LHCN-M2 (cell line): ENCODE measurements at places on chromosomes 3 and 15.

- no peak for DNase-seq
These were observed 12.1 kb upstream of the OXSR1 start for GRCh38 chr3:38153221-38153620.

GRCh38 chr3:81554801-81555200 is 206.6 kb downstream of the GBE1 start:
- DNase-seq: peak; percentile 27

- peak; percentile 18 for DNase-seq
These were observed 53.5 kb downstream of the DTWD1 start for GRCh38 chr15:49674370-49674769.

DNA sequence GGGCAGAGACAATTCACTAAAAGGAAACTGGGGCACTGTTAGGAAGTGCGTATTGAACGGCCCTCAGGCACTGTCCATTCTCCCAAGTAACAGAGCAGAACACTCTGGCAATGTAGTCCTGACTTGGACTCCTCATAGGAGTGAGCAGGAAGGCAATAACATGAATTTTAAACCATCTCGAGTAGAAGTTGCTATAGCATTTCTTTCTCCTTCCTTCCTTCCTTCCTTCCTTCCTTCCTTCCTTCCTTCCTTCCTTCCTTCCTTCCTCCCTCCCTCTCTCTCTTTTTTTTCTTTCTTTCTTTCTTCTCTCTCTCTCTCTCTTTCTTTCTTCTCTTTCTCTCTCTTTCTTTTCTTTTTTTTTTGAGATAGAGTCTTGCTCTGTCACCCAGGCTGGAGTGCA is 46.4 kb upstream of the TRA2B start:
- no peak for DNase-seq

DNA sequence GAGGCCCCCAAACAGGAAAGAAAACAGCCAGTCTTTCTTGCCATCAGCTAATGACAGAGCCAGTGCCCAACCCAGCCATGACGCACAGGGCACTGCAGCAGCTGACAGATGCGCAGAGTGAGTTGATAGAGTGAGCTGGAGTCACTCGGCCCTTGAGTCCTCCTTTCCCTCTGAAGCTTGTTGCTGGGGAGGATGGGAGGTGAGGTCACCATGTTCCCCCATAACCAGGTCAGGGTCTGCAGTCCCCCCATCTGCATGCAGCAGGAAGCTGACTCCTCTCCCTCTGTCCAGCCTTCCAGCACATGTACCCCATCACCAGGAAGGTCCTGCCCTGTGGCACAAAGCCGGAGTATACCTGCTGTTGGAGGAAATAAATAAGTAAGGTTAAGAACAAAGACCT is 174.6 kb downstream of the ABHD5 start:
- DNase-seq: no peak

- DNase-seq: no peak
These were observed 58.4 kb downstream of the ASTE1 start for GRCh38 chr3:130968221-130968620.
